ENCODE measurements at places on chromosomes 2 and 18. TPM values are rescaled to one million over a fixed set of nuclear protein-coding genes. Genes with fewer than 3 reads are reported as not detected.

DNA sequence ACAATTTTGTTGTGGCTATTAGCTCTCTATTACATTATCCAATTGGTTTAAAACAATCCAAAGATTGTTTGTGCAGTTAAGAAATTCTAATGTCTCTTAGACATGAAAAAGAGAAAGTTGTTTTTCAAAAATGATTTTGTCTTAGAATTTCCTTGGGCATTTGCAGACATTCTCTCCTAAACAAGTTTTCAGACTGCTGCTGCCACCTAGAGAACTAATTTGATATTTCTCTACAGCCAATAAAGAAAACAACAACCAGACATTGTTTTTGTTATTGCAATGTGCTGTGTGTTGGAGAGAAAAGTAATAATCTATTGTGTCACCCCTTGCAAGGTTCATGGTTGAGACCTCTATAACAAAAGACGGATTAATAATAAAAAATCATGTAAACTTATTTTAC is 119.0 kb upstream of the SYT4 start:
- DNase-seq, result peak; percentile 83

Gene KRTCAP3
- not detected for total RNA-seq

Gene ST8SIA5
- not detected for total RNA-seq

Gene MEIS1
- total RNA-seq, result 0.25 TPM

- no peak for DNase-seq
These were observed 72.3 kb downstream of the INHBB start for GRCh38 chr2:120418174-120418787.

Gene CDH20
- total RNA-seq, result not detected

Gene DOK1
- total RNA-seq, result 41.5 TPM

DNA sequence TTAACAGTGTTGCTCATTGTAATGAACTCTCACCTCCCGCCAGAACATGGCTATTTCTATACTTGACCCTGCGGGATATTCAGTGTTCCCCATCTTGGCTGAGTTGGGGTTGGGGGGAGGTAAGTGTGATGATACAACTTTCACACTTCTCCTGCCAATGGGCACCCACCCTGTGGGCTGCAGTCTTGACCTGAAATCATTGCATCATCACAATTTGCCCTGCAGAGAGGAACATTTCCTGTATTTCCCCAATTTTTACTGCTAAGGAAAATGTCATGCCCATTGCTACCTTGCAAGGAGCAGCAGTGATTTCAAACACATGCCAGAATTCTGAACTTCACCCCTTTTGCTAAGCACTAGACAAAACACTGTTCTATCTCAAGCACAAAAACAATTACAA is 92.1 kb downstream of the ADD2 start:
- DNase-seq, result no peak

DNA sequence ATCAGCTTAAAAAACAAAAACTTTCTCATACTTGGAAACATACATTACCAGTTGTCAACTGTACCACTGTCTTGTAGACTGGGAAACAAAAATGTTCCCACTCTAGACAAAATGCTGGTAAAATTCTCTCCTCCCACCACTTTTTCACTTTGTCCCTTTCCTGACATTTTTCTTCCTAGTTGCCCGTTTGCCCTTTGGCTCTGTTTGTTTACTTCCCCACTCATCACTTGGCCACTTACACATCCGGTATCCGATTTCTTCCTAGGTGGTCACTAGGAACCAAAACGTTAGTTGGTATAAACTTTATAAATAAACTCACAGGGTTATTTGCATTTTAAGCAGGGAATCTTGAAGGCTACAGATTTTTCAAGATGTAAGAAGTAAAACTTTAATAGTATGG is 84.9 kb downstream of the METTL4 start:
- no peak for DNase-seq

GRCh38 chr2:59073286-59073685 is 832.2 kb upstream of the FANCL start:
- no peak for DNase-seq

GRCh38 chr18:60508108-60508507 is 135.5 kb upstream of the MC4R start:
- no peak for DNase-seq

DNA sequence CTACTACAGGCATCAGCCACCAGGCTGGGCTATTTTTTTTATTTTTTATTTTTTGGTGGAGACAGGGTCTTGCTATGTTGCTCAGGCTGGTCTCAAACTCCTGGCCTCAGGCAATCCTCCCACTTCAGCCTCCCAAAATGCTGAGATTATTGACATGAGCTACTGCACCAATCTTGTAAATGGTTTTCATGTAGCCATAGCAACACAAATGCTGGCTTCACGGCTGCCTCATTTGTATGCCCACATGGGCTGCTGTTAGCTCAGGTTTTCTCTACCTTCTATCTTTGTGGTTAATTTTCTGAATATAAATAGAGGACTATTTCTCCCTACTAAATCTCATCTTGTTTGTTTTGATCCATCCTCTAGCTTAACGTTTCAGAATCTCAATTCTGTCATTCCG is 58.2 kb downstream of the PLEKHM3 start:
- no peak for DNase-seq

Gene PROKR1
- total RNA-seq, result not detected

- DNase-seq, result no peak
These were observed 93.4 kb downstream of the DGKD start for GRCh38 chr2:233447506-233448219.

- DNase-seq, result no peak
These were observed 91.8 kb upstream of the ZNF521 start for GRCh38 chr18:25443776-25444175.

DNA sequence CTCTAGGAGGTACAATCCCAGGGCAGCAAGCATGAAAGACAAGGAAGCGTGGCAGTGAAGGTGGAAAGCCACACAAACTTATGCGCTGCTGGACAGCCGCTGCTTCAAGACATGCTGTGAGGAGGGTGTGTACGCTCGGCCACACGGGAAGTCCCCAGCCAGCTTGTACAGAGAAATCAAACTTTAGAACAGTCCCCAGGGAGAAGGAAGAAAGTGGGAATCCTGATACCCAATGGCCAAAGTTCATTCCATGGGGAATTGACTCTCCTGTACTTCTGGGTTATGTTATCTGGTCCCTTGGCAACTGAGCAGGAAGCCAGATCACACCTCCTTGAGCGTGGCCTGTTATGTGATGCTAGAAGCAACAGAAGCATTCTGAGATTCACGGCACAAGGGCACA is 86.1 kb upstream of the BOD1L2 start:
- DNase-seq, result no peak

- no peak for DNase-seq
These were observed 11.2 kb upstream of the NABP1 start for GRCh38 chr2:191666732-191667131.

DNA sequence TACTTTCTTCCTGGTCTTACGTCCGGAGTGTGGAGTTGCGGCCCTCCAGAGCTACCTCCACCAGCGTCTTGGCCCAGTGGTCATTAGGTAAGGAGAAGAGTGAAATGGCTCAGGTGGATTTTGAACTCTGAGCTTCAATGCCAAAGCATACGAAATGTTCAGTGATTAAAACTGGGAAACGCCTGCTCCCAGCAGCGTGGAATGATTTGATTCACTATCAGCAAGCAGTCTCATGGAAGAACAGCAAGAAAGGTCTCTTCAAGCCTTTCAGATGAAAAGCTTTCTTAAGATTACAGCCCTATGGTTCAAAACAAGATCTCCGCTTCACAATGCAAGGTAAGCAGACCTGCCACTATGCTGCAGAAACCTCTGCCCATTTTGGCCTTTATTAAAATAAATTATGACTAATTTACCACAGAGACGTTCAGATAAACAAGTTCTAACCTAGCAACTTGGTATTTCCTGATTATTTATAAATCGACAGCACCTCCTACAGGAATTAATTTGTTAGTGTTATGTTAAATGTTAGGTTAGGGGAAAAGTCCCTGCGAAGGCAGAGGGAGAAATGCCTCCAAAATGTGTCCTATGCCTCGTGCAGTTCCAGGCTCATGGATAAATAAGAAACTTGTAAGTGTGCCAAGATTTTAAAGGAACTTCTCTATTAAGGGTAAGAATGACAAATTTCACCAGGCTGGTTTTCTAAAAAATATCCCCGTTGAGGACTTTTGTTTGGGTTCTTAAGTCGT is 10.1 kb downstream of the SP9 start:
- no peak for DNase-seq

GRCh38 chr18:74520096-74520833 is 14.0 kb upstream of the CNDP1 start:
- DNase-seq, result no peak

GRCh38 chr18:29361843-29362242 is 1184.9 kb upstream of the CDH2 start:
- no peak for DNase-seq

Gene FEV
- not detected for total RNA-seq

DNA sequence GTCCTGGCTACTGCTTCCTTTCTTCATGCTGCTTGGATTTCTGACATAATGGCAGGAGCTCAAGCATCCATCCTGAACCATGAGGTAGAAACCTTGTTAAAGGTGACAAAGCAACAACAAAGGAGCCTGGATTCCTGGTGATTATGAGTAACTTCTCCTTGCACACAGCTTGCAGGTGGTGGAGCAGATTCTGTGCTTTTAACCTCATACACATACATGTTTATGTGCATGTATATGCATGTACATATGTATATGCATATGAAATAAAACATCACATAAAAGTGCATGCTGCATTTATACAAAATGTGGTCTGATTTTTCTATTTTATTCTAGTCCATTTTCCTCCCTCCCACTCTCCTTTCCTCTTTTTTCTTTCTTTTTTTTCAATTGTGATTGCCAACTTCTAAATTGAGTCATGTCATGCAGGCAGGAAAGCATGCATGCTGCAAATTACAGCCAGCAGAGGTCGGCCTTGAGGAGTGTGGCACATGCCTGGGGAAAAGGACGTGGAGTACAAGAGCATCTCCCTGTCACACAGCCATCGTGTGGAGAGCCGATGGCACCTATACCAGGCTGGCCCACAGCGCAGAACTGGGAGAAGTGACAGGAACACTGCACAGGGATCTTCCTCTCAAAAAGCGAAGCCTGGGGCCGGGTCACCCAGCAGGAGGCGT is 17.9 kb downstream of the LCT start:
- no peak for DNase-seq

- no peak for DNase-seq
These were observed 55.1 kb downstream of the MAP3K20 start for GRCh38 chr2:173130496-173131465.

Gene PRSS56
- total RNA-seq, result not detected

DNA sequence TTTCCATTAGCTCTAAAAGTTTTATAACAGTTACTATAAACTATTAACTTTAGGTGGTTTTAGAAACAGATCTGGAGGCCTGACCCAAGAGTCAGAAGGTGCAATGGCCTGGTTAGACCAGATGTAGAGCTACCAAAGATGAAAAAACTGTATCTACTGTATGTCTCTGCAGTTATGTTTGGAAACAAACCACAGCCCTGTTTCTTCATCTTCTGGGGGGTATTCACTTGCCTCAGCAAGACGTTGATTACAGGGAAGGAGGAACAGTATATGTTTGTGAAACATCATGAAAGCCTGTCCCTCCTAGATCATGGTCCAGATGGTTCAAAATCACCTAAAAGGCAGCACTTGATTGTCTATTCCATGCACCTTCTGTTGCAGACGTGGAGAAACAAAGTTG is 220.2 kb downstream of the SUCLG1 start:
- no peak for DNase-seq

GRCh38 chr2:26279886-26280285 is 35.1 kb downstream of the HADHB start:
- DNase-seq, result no peak

Gene RTP5
- not detected for total RNA-seq

DNA sequence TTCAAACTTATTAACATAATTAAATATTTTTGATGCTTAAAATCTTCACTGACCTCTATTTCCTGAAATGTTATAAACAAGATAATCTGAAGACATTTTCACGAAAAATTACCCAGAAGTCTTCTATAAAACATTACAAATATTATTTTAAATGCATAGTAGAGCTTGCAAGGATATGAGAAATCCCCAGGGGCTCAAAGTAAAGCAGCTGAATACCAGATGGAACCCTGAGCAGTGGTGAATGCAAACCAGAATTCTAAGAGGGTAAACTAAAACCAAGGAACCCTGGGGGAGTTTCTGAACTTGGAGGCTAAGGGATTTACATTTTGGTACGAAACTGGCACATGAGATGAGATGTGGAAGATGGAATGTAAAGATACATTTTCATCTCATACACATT is 83.6 kb downstream of the FSHR start:
- DNase-seq, result no peak

GRCh38 chr2:40611196-40611595 is 159.3 kb upstream of the SLC8A1 start:
- DNase-seq, result no peak

Gene MLPH
- total RNA-seq, result 0.55 TPM

GRCh38 chr2:143084462-143084861 is 44.8 kb upstream of the ARHGAP15 start:
- DNase-seq, result no peak

- no peak for DNase-seq
These were observed 42.3 kb downstream of the XRCC5 start for GRCh38 chr2:216151313-216152025.

- DNase-seq, result no peak
These were observed 11.6 kb upstream of the DYNC2LI1 start for GRCh38 chr2:43762286-43762685.
